ENCODE measurements at places on chromosomes 4 and X. TPM values are rescaled to one million over a fixed set of nuclear protein-coding genes. Genes with fewer than 3 reads are reported as not detected.

DNA sequence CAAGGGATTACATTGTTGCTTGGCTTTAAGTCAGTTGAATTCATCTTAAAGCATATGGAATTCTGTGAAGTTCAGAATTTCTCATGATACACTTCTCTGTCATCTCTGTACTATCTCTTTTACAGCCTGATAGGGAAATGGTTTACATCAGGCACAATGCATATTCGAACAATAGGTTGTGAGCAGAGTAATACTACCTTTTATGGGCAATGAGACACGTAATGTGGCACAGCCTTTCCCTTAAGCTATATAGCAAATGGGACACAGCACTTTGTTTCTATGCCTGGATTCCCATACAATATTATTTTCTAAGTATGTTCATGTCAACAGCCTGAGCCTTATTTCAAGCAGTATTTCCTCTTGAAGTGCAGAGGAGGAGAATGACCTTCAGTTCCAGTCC is 58.4 kb downstream of the SYNPO2 start:
- H3K4me1 ChIP-seq: no peaks in the 10 kb centered on the region
- no peaks in the 10 kb centered on the region for H3K36me3 ChIP-seq
- no peak overlapping the region for H3K4me3 ChIP-seq

- H3K27ac ChIP-seq: no peak overlapping the region
- no peaks in the 10 kb centered on the region for H3K4me1 ChIP-seq
- H3K36me3 ChIP-seq: no peaks in the 10 kb centered on the region
- no peak overlapping the region for H3K4me3 ChIP-seq
- no peak for DNase-seq
These were observed 138.3 kb upstream of the USP38 start for GRCh38 chr4:143046454-143046853.

DNA sequence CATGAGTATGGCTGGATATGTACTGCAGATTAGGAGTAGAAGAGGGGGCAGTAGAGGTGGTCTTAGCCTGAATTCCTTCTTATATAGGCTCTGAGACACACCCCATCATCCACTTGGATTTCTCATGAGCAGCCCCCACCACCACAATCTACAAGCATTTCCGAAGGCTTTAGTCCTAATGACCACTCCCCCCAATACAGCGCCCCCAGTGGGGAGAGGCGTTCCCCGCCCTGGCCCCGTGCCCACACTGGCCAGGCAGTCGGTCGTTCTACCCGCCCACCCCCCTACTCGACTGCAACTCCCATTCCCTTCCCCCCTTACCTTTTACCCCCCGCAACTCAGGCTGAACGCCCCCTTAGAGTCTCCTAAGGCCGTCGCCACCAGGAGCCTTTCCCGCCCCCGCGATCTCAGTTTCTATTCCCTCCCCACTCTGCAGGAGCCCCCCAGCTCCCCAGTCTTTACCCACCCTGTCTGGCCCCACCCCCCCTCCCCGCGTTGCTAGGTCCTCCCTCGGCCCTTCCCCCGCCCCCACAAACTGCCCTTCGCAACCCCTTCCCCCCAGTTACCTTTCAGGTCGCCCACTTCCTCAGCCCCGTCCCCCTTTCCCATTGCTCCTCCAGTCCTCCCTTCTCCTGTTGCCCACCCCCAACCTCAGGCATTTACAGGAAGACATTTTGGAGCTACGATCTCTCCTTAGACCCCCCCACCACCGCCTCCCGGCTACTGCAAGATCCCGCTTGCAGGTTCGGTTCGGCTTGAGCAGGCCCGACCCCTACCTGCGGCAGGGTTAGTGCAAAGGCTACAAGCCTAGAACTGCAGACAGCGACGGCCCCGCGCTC is 468 bp downstream of the ZMYM3 start:
- H3K36me3 ChIP-seq: peaks cover 3% of the 10 kb centered on the region
- DNase-seq: peak; percentile 53
- H3K4me1 ChIP-seq: peaks cover 32% of the 10 kb centered on the region
- H3K4me3 ChIP-seq: peak overlapping the region; percentile 89

DNA sequence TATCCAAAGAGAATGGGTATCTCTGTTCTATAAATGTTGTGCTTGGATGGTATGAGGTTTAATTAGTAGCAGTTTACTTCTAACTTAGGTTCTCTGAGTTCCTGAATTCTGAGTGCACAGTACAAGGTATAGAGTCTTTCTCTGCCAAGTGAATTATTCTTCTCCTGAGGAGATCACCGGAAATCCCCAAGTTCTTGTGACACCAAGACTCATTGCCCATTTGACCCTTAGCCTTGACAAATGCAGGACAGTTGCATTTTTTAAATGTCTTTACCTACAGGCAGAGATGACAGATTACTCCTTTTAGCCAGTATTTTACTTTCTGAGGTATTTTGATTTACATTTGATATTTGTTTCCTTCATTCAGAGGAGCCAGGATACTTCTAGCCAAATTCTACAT is 72.9 kb downstream of the MAOA start:
- no peak overlapping the region for H3K27ac ChIP-seq
- no peaks in the 10 kb centered on the region for H3K4me1 ChIP-seq
- no peaks in the 10 kb centered on the region for H3K27me3 ChIP-seq

DNA sequence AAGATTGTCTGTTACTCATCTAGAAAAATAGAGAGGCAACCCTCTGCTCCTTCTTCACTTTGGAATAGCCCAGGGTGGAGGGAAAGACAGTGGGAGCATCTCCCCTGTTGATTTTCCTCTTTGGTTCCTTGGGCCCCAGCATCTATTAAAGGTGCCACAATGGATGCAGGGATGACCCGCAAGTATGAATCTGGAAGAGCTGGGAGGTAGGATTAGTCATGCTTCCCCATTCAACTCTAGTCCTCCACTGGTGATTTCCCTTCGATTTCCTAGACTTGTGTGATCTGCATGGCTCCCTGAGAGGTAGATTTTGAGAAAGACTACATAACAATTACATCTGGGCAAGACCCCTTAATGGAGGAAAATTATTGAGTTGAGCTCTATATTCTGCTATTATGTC is 127.8 kb downstream of the MAGEE1 start:
- no peaks in the 10 kb centered on the region for H3K4me1 ChIP-seq
- no peak overlapping the region for H3K27ac ChIP-seq
- H3K36me3 ChIP-seq: no peaks in the 10 kb centered on the region

DNA sequence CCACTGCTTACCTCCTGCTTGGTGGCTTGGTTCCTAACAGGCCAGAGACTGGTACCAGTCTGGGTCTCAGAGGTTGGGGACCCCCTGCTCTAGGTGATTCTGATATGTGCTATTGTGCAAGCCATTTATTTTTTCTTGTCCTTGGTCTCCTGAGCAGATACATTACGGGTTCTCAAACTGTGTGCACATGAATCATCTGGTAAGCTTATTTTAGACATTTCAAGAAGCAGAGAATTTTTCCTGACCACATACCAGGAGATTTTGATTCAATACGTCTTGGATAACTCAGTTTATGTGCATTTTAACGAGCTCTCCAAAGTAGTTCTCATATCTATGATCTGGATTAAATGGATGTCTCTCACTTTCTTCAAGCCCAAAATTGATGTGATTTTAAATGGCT is 77.2 kb downstream of the FHIP1A start:
- no peak overlapping the region for H3K4me3 ChIP-seq
- H3K27ac ChIP-seq: no peak overlapping the region
- no peaks in the 10 kb centered on the region for H3K36me3 ChIP-seq
- DNase-seq: no peak
- no peaks in the 10 kb centered on the region for H3K4me1 ChIP-seq
- H3K27me3 ChIP-seq: peaks cover 18% of the 10 kb centered on the region

- H3K27me3 ChIP-seq: no peaks in the 10 kb centered on the region
- peak overlapping the region; percentile 99 for H3K4me3 ChIP-seq
- peak overlapping the region; percentile 91 for H3K27ac ChIP-seq
- H3K36me3 ChIP-seq: peaks cover 12% of the 10 kb centered on the region
- H3K4me1 ChIP-seq: peaks cover 13% of the 10 kb centered on the region
These were observed 730 bp downstream of the VBP1 start for GRCh38 chrX:155216940-155217440.

DNA sequence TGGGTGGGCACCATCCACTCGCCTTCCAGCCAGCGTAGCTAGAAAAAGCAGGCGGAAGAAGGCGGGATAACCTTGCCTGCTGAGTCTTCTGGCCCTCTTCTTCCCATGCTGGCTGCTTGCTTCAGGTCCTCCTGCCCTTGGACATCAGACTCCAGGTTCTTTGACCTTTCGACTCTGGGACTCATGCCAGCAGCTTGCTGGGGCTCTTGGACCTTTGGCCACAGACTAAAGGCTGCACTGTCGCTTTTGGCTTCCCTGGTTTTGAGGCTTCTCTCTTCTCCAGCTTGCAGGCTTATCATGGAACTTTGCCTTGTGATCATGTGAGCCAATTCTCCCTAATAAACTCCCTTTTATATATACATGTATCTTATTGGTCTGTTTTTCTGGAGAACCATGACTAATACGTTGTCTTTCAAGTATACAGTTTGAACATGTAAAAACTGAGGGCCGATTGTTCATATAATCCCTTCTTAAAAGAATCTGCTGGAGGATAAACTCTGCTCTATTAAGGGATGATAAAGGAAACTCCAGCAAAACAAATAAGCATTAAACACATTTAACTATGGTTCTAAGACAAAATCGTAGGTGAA is 116.6 kb upstream of the LCORL start:
- DNase-seq: no peak
- H3K4me1 ChIP-seq: no peaks in the 10 kb centered on the region

GRCh38 chr4:25892796-25893195 is 21.2 kb upstream of the SMIM20 start:
- no peaks in the 10 kb centered on the region for H3K4me1 ChIP-seq
- no peak overlapping the region for H3K4me3 ChIP-seq
- H3K27me3 ChIP-seq: no peaks in the 10 kb centered on the region

- no peaks in the 10 kb centered on the region for H3K4me1 ChIP-seq
- H3K27me3 ChIP-seq: no peaks in the 10 kb centered on the region
- no peak for DNase-seq
- no peak overlapping the region for H3K27ac ChIP-seq
These were observed 332.5 kb downstream of the PDGFC start for GRCh38 chr4:156638925-156639605.

SLC10A4 gene
- not detected for total RNA-seq

XK gene
- total RNA-seq: 0.07 TPM

FAM9B gene
- not detected for total RNA-seq

RS1 gene
- total RNA-seq: not detected

RIPPLY1 gene
- total RNA-seq: not detected

RAB39B gene
- 13.2 TPM for total RNA-seq

SMR3B gene
- not detected for total RNA-seq

PRAF2 gene
- total RNA-seq: 10.8 TPM

ALAS2 gene
- total RNA-seq: not detected

PPA2 gene
- total RNA-seq: 117 TPM

ERAS gene
- total RNA-seq: not detected

GASK1B gene
- total RNA-seq: not detected

All from activated CD8-positive, alpha-beta T cell treated with anti-CD3 and anti-CD28 coated beads for 36 hours (primary cell).